ENCODE measurements at places on chromosomes 3 and 15. TPM values are rescaled to one million over a fixed set of nuclear protein-coding genes. Genes with fewer than 3 reads are reported as not detected.

The MPI gene
- total RNA-seq: 73.1 TPM

- no peak for DNase-seq
Measured at GRCh38 chr15:29636921-29637320, 185.3 kb downstream of the TJP1 start.

The WDR49 gene
- total RNA-seq: 0.52 TPM

DNA sequence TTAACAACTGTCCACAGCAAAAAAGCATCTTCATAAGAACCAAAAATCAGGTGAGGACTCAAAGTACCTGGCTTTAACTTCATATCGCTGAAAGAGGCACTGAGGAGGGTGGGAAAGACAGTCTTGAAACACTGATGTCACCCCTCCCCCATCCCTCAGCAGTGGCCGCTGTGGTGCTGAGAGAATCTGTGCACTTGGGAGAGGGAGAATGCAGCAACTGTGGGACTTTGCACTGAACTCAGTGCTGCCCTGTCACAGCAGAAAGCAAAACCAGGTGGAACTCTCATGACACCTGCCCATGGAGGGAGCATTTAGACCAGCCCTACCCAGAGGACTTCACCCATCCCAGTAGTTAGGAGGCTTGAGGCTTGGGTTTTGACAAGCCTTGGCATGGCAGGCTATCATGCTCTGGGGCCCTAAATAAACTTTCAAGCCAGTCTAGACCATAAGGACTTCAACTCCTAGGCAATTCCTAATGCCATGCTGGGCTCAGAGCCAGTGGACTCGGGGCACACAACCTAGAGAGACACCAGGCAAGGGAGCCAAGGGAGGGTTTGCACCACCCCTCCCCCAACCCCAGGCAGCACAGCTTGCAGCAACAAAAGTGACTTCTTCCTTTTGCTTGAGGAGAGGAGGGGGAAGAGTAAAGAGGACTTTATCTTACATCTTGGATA is 6.1 kb upstream of the ZSCAN2 start:
- DNase-seq: no peak

The TMCO5A gene
- not detected for total RNA-seq

- no peak for DNase-seq
Measured at GRCh38 chr3:143315766-143316165, 196.2 kb downstream of the CHST2 start.

GRCh38 chr3:61030469-61031035 is 220.7 kb downstream of the FHIT start:
- DNase-seq: no peak

The DNAH12 gene
- not detected for total RNA-seq

DNA sequence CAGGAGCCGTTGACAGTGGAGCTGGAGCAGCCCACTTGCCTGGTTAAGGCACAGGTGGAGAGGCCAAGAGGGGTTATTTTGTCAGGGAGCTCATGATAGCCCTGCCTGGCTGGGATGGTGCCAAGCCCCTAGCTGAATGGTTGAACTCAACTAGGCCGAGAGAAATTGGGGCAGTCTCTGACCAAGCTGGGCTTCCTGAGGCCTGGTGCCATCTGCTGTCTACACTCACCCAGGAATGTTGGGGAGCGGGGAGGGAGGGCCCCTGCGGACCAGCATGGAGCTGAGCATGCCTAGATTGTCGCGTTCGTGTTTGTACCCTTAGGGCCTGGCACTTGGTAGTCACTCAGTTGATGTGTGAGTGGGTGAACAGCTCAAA is 1.2 kb downstream of the BRPF1 start:
- no peak for DNase-seq

DNA sequence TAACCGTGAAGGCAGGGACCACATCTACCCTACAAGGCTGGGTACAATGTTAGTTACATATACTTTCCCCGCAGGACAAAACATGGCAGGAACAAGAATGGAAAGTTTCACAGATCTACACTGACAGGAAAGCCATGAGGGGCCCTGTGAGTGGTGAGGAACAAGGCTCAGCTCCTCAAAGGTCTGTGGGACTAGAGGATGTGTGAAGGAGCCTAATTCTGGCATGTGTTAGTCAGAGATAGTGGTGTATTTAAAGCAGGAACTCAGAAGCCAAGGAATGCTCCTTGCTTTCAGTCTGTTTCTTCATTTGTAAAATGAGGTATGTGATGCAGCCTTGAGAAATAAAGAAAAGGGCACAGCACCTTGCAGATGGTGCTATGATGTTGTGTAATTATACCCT is 25.1 kb downstream of the ETV5 start:
- DNase-seq: no peak

The CELF6 gene
- 1.7 TPM for total RNA-seq

DNA sequence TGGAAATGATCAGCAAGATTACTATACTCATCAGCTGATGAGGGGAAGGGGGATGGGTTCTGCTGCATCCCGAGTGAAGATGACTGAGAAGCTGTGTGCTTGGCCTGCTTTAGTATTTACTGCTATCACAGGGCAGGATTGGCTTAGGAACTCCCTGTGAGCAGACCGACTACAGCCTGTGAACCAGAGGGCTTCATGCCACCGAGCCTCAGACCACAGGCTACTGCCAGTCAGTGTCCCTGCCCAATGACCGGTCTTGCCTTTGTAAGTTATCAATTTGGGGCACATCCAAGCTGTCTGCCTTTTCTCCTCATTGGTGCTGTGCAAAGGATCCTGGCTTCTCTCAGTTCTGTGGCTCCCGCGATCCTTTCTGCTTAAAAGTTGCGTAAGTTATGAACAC is 71.5 kb downstream of the PDCD6IP start:
- no peak for DNase-seq

- no peak for DNase-seq
Measured at GRCh38 chr3:54353946-54354345, 231.6 kb downstream of the CACNA2D3 start.

- DNase-seq: no peak
Measured at GRCh38 chr3:139202226-139202958, 141.4 kb upstream of the MRPS22 start.

GRCh38 chr3:122082357-122082756 is 27.2 kb downstream of the CD86 start:
- DNase-seq: no peak

The LRRIQ4 gene
- not detected for total RNA-seq
